ENCODE measurements at places on chromosomes 5 and 9.

DNA sequence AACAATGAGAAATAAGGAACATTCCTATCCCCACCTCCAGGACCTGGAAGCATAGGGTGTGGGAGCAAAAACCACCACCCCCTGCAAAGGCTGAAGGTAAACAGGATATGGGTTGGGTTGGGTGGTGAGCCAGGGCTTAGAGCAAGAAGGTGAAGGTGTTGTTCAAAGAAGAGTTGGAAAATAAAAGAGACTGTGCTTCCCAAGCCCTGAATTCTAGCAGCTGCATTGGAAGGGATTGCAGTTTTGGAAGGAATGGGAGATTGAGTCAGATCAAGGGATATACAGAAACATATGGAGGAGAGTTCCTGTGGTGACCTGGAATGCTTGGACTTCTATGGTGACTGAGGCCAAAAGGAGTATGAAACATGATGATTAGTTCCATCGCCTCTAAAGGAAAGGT is 24.7 kb upstream of the MTAP start:
- no peak for DNase-seq

DNA sequence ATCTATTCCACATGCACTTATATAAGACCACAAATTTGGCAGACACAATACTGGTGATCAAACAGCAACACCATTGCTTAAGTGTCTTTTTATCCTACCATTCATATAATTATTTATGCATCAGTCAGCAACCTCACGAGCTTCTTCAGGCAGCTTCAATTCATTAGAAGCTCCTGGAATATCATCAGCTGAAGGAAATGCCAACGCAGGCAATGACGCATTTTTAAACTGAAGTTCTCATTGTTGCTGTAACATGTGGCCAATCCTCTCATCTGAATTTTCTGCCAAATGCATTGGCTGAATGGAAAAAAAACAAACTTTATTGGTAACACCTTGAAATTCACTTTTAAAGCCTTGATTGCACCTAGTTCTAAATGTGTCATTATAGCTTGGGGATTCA is 376.4 kb upstream of the RGMB start:
- no peak for DNase-seq

- DNase-seq: peak; percentile 54
Observed at GRCh38 chr5:40991168-40991980, 79.8 kb downstream of the MROH2B start.

DNA sequence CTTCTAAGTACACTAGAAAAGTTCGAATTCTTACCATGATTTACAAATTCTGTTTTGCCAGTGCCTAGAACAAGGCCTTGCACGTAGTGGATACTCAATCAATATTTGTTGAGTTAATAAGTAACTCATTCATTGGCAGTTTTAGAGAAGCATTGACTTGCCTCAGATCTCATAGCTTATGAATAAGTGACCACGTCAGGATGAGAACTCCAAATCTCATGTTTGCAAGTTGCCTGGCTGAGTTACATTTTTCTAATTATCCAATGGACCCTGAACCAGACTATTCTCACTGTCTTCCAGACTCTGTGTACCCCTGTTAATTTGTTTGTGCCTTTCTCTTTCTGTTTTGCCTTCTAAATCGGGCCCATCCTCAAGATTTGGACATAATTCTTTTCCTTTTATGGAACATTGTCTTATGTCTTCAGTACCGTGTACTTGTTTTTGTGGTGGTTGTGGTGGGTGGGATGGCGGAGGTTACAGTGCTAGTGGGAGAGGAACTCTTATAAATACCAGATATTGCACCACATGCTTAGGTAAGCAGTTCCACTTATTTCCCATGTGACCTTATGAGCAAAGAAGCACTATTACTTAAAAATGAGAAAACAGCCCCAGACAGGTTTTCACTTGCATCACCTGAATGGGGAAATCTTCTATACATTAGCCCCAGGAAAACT is 96.3 kb downstream of the UNC13B start:
- peak; percentile 34 for DNase-seq

DNA sequence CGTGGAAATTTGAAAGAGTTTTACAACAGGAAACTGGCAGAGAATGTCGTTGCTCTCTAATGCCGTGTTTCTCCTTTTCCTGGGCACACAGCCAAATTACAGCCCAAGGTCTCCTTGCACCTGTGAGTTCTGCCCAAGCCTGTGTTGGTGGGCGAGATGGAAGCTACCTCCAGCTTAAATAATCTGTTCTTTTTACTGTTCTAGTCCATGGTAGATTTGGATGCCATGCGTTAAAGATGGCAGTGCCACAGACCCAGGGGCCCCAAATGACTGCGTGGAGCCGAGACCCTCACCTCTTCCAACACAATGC is 92.6 kb upstream of the IRX4 start:
- DNase-seq: no peak

DNA sequence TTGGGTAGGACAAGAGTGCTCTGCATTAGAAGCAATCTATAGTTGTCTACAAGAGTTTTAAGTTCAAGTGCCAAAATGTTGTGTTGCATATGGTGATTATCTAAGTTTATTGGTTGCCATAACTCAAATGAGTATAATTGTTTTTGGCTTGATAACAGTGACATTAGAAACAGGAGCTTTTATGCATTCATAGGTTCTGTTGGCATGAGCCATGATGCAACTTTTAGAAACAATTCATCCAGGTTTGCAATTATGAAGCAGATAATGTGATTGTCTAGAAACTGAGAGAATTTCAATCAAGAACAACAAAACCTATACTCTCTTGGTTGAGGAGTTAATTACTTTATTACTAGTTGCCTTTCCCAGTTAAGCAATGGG is 137.0 kb downstream of the PBX3 start:
- DNase-seq: no peak

- DNase-seq: peak; percentile 34
Observed at GRCh38 chr9:109574061-109574882, 76.2 kb upstream of the PTPN3 start.

DNA sequence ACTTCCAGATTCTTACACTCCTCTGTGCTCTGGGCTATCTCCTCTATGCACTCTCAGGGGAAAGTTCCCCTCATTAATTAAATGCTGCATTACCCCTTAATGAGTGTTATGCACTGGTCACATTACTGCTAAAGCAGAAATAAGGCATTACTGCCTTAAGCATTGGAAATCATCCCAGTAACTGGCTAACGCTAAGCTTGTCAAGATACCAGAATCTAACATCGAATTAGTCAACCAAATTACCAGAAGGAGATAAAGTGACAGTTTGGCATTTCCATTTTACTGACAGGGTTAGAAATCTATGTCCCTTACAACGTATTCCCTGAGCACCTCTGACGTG is 69.5 kb upstream of the FAM169A start:
- no peak for DNase-seq

GRCh38 chr9:127778280-127779135 is at the start of gene SH2D3C:
SH2D3C (minus strand) TSS chr9:127778666; CDS start chr9:127778627, 39 bp downstream.
- no peak for DNase-seq

- peak; percentile 26 for DNase-seq
Observed at GRCh38 chr5:31825518-31826068, 186.7 kb downstream of the PDZD2 start.

DNA sequence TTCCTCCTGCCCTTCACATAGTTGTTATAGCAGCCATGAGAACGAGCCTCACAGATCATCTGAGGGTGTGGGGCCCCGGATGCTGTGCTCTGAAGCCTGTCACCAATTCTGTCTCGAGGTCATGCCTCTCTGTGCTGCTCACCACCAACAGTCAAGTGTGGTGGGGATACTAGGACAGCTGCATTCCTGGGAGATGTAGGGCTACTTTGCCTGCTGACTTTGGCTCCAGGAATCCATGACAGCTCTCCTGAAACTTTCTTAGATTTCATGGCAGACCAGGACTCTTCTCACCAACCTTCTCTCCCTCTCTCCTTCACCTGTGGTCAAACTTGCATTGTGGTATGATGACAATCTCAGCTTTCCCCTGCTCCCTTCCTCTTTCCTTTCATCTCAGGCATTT is 395.9 kb downstream of the PSAT1 start:
- no peak for DNase-seq

DNA sequence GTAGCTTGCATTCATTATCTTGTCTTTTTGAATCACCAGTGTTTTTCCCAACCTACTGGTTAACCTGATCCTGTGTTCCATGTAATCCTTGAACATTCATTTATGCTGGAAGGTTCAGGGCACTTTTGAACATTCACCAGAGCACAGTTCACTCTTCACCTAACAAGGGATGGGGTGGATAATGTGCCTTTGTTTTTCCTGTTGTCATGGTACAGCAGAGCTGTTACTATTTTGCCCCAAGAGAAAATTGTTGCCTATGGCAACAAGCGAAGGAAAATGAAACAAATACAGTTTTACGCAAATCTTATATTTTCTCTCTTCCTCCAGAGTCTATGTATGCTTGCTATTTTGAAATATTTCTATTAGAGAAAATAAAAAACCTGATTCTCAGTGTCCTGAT is 60.3 kb upstream of the RIOK2 start:
- DNase-seq: no peak

DNA sequence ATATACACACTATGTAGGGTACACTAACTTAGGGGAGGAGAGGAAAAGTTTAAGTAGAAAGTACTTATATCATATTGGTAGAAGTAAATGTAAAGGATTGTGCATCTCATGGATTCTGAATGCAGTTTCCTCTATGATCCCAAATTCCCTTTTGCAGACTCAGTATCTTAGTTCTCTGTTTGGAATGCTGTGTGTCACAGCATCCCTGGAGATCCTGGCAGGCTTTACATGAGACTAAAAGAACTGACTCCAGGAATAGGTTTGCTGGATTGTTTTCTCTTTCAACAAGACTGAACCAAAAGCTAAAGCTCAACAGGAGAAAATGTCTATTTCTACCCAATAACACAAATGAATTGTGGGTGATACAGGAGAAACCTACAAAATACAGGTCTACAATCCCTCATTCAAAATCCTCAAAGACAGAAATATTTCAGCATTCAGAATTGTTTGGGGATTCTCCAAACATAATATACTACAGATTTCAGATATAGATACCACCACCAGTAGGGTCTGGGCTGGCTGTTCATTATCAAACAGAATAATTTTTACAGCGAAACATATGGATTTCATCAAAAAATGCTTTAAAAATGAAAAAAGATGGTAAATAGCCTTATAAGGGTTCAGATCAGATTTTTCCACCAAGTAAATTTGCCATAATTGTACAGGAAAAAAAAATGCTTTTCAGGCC is 324.7 kb upstream of the GRAMD2B start:
- no peak for DNase-seq

- DNase-seq: no peak
Observed at GRCh38 chr5:71790433-71790832, 71.4 kb downstream of the CARTPT start.

GRCh38 chr5:81214848-81215247 is 18.3 kb upstream of the CKMT2 start:
- DNase-seq: no peak
